ENCODE measurements at places on chromosomes 3 and 15.

- no peak for DNase-seq
Measured at GRCh38 chr3:120162400-120162799, 68.2 kb upstream of the GSK3B start.

DNA sequence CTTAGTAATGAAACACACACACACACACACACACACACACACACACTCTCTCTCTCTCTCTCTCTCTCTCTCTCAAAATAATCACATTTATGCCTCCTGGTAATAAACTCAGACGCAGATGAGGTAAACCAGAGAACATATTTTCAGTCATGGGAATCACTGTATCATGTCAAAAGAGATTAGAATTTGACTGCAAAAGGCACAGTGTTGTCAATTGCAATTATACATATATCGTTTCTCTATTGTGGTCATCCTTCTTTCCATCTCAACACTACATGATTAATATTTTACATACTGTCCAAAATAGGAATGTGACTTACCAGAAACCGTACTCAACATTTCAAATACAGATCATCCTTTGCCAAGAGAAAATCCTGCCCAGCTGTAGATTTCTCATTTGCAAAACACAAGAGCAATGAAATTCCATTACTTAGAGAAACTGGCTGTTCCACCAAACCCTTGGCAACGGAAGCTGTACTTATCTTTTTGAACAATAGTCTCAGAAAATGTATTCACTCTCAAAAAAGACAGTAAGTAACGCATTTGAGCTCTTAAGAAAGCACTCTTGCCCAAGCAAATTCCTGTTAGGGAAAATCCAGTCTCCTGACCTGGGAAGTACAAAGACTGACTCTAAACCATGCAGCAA is 24.3 kb downstream of the PDZRN3 start:
- no peak for DNase-seq

DNA sequence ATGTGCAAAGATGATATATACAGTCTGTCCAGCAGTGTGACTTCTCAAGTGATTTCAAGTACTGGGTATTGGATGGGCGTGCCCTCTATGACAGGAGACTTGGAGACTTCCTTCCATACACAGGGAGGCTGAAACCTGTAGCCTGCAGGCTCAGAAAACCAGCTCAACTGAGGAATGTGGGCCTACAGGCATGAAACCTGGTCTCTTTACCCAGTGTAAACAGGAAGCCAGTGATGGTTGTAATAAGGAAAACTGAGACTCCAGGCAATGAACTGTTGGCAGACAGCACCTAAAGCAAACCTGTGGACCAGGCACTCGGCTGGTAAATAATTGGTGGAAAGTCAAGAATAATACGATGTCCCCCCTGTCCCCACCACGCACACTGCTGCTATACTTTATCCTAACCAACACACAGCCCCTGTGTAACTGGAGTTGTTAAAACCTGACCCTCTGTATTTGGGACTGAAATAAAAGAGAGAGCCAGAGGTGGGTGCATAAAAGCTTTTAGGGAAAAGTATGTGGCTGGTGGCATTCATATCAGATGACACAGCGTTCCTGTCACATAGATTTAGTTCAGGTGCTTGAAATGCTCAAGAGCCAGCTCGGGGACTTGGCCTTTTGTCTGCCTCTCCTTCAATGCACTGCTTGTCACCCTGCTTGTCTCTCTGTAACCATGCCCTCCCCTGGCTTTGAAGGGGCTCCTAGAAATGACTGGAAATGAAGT is 144.7 kb downstream of the TPRG1 start:
- no peak for DNase-seq

DNA sequence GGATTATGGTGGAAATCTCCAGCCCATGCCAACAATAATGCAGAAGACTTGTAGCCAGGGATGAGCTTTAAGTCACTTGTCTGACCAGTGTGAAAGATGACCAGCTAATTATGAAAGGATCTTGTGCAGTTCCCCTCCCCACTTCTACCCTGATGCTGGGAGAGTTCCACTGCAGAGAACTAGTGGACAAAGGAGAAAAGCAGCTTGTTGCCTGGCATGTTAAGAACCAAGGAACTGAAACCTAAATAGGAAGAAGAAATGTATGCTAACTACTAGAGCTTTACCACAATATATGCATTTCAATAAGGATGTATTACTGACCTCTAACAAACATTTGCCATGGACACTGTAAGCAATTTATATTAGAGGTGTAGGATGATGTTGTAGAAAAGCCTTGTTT is 52.2 kb upstream of the CSTA start:
- no peak for DNase-seq
